ENCODE measurements at places on chromosomes 12 and 14.

- DNase-seq, result no peak
Observed at GRCh38 chr14:37559386-37559785, 35.7 kb downstream of the FOXA1 start.

- peak; percentile 63 for DNase-seq
Observed at GRCh38 chr14:89855961-89856656, 98.4 kb downstream of the EFCAB11 start.

- no peak for DNase-seq
Observed at GRCh38 chr14:39025250-39025809, 77.7 kb downstream of the SEC23A start.

- DNase-seq, result no peak
Observed at GRCh38 chr12:85779768-85780167, 56.4 kb downstream of the RASSF9 start.

Measured in GM04504 (cell line).